ENCODE measurements at places on chromosomes 5 and 9.
A peak's percentile ranks its signal among the peaks of the same experiment; 100 is the strongest.

DNA sequence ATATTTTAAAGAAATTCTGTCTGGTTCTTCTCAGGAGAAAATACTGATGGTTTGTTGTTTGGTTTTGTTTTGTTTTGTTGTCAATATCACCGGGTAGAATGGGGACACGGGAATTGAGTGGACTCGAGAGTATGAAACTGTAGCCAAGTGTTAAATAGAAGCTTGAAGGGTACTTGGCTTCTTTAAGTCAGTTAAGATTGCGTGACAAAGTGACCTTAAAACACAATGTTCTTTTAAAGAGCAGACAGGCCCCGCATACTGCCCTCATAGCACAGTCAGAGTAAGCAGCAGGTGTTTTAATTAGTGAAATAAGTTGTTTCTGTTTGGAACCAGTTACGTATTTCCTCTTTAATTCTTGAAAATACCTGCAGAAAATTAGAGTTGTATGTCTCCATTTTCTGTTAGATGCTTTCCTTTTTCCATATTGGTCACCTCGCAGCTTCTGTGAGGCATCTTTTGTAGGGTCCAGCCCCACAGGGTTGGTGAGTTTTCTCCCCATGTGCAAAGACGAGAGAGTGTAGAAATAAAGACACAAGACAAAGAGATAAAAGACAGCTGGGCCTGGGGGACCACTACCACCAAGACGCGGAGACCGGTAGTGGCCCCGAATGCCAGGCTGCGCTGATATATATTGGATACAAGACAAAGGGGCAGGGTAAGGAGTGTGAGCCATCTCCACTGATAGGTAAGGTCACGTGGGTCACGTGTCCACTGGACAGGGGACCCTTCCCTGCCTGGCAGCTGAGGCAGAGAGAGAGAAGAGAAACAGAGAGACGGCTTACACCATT, 9.6 kb downstream of the TRIP13 start:
- DNase-seq = no peak

DNA sequence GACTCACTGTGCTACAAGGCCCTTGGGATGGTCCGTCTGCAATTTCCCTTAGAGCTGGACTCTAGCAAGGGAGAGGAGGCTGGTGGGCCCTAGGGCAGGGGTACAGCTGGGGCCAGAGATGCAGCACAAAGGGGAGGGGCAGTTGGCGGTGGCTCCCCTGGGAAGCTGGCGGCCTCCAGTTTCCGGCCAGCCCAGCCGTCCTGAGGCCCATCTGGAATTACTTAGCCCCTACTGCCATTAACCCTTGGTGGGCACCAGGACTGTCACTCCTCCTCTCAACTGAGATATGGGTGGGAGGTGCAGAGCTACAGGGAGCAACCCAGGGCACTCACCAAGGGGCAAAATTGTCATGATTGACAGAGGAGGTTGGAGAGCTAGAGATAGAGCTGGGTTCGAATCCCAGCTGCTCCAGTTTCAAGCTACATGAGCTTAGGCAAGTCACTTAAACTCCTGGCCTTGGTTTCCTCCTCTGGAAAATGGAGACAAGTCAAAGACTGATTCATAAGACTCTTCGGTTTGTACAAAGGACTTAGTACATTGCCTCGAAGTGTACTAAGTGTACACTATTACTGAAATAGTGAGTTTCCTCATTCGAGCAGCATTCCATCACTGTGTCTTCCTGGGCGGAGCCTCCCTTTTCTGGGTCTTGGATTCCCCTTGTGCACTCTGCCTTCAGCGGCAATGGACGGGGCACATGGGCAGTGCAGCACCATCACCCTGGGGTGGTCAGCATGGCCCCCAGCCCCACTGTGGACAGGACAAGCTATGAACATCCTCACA, 2.7 kb upstream of the PDGFRB start:
- DNase-seq = no peak

- no peak for DNase-seq
Observed at GRCh38 chr5:150116667-150117400, 30.5 kb upstream of the CSF1R start.

GRCh38 chr5:372556-372995, 51.1 kb downstream of the AHRR start:
- peak; percentile 64 for DNase-seq

GRCh38 chr9:86549401-86549811, 195.2 kb upstream of the TUT7 start:
- no peak for DNase-seq

DNA sequence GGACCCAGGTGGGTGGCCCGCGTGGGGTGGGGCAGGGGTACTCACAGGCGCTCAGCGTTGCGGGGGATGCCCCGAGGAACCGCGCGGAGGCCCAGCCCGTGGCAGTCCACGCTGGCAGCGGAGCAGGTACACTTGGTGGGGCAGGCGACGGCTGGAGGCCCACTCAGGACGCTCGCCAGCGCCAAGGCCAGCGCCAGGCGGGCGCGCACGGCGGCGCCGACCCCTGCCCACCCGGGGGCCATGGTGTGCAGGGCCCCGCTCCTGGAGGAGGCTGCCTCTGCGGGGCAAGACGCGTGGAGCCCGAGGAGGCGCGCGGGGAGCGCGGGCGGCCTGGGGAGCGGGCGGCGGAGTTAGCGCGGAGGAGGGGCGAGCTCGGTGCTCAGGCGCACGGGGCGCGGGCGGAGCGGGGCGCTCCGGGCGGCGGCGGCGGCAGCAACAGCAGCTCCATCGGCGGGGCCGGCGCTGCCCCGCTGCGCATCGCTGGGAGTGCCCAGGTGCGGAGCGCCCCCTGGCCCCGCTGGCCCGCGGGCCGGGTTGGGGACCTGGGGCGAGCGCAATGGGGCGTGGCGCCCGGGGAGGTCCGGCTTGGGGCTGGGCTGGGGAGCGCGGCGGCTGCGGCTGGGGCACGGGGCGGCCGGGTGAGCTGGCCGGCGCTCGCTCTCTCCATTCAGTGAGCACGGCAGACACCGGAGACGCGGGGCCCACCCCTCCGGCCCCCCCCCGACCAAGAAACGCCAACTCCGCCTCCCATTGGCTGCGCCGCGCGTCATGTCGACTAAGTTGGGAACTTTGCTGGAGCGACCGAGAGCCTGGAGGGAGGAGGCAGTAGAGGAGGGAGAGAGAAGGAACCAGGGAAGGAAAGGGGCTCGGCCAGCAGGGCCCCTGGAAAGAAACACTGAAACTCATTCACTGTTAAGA, at the start of gene SLIT3:
SLIT3 (minus strand) TSS at position 672 of the 918 bp plus-strand sequence; CDS start at position 242, 430 bp downstream.
- DNase-seq = peak; percentile 91

DNA sequence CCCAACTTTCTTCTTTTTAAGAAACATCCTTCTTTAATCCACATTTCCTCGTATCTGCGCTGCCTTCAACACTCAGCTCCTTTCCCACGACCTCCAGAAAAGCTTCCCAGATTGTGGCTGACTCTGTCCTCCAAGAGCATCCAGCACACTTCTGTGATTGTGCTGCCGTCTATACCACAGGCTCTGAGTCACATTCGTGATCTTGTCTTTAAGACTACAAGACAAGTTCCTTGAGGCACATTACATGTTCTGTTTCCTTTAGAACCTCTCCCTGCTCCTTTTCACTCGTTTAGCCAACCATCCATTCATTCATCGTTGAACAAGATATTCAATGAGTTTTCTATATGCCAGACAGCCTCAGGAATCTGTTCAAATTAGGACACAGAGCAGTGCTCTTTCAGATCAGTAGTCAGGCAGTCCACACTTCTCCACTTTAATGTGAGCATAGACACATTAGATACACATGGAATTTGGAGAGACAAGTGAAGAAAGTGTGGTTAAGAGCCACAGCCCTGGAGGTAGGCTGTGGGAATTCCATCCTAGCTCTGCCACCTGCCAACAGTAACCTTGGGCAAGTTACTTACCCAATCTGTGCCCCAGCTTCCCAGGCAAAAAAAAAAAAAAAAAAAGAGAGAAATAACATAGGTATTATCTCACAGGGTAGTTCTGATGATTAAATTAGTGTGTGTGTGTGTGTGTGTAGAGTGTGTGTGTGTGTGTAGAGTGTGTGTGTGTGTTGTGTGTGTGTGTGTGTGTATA, 18.9 kb downstream of the WHRN start:
- no peak for DNase-seq
